Stimulated activated CD4-positive, alpha-beta T cell treated with anti-CD3 and anti-CD28 coated beads, Interleukin-15, amount 100 ng/mL, for 48 hours (primary cell): ENCODE measurements at places on chromosomes 4 and X.

DNA sequence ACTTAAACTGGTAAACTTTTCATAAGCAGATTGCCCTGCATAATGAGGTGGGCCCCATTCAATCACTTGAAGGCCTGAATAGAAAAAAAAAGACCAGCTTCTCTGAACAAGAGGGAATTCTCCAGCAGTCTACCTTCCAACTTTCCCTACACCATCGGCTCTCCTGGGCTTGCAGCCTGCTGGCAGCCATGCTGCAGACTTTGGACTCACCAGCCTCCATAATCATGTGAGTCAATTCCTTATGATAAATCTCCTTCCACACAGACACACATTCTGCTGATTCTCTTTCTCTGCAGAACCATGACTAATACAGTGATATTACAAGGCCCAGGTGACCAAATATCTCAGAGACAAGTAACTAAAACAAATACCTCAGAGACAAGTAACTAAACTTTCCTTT is 113.8 kb upstream of the WDR17 start:
- DNase-seq = no peak

- DNase-seq = no peak
Observed at GRCh38 chr4:41542526-41543275, 4.7 kb downstream of the LIMCH1 start.

DNA sequence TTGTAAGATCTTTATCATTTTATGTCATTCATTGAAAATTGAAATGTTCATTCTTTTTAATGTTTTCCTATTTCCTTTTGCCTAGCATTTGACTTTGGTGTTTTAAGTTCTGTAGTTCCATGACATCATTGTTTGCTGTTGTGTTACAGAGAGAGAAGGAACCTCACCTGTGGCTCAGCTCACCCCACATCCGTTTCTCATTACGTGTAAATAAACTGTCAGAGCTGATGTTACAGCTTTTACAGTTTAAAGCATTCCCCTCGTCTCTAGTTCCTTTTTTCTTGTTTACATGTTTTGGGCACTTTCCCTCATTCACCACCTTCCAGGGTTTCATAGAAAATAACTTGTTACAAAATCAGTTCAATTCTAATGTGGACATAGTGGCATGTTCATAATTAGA is 137.2 kb downstream of the FNIP2 start:
- no peak for DNase-seq

GRCh38 chrX:145068450-145068849 is 178.9 kb upstream of the SPANXN1 start:
- no peak for DNase-seq

DNA sequence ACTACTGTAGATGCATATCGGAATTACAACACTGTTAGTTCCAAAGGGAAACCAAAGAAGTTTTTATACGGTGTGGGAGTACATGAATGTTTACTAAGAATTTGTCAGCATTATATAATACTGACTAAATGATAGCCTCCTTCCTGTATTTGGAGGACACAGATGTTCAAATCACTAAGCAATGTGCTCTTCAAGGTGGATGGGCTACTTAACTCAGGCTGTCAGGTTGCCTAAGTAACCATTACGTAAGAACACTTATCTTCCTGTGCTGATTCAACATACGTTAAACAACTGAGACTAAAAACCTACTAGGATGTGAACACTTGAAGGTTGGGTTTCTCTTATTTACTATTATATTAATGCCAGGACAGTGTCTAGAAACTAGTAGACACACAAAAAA is 81.9 kb upstream of the HPGD start:
- no peak for DNase-seq

GRCh38 chrX:154419189-154419588 is 7.8 kb downstream of the TAFAZZIN start:
- no peak for DNase-seq

GRCh38 chr4:118732591-118733330 is 47.6 kb downstream of the METTL14 start:
- DNase-seq = no peak

DNA sequence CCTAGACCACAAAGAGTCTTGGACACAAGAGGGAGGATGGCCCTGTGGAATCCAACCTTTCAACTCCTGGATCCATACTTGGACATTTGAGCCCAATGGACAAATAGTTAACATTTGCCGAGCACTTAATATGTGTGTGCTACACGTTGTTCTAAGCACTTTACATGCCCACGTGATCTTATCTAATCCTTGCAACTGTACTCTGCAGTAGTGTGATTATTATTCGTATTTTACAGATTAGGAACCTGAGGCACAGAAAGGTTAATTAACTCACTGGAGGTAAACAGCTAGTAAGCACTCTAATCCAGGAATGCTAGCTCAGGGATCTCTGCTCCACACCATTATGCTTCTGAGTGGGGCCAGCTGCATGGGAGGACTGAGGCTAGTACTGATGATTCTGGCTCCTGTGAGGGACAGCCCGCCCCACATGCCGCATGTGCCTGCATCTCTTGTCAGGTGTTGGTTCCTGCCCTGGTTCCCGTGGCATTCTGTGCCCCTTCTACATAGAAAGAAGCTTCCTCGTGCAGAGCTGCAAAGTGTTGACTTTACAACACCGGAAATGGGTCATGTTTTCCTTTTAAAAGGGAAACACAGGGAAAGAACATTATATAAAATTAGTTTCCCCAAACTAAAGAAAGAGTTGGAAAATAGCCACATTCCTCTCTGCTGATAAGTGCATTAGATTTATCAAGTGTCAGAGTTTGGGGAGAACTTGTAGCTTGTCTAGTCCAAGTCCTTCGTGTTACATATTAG is 34.8 kb downstream of the PLAC1 start:
- DNase-seq = no peak

GRCh38 chr4:168293386-168293975 is 25.1 kb downstream of the DDX60 start:
- DNase-seq = no peak

- no peak for DNase-seq
Observed at GRCh38 chrX:20061855-20062254, 54.9 kb downstream of the MAP7D2 start.

DNA sequence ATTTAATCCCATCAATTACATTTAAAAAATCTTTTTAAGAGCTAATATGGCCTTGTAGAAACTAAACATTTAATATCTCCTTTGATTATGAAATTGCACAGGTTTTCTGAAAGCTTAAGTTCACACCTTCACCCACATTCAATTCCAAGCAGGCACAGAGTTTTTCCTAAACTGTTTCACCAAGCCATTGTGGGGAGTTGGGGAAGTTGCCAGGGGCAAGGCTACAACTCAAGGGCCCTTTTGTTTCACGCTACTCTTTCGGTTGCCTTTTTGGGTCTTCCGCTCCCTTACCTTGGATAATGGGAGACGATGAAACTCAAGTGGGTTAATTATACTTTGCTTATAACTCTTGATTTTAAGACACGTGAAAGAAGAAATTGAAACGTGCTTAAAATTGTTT is 33.3 kb downstream of the APBB2 start:
- DNase-seq = no peak

DNA sequence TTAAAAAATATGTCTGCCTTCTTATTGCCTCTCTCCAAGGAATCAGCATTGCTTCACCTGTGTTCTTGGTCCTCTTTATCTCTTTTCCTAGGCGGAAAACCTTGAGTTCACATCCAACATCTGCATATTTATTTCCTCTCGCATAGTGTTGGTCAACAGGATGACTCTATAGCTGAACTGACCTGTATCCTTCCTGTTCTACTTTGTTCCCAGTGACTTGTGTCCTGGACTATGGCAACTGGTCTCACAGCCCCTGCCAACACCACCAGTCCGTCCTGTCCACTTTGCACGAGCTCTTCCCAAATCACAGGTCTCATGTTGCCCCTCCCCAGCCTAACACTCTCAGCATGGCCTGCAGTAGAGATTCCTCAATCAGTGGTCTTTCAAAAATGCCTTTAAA is 2.0 kb downstream of the DIPK2B start:
- no peak for DNase-seq

GRCh38 chrX:67610282-67610681 is 66.5 kb downstream of the AR start:
- no peak for DNase-seq

- no peak for DNase-seq
Observed at GRCh38 chr4:109390115-109390768, 43.4 kb upstream of the SEC24B start.

- DNase-seq = no peak
Observed at GRCh38 chr4:8344377-8344776, 74.8 kb downstream of the HTRA3 start.
